ENCODE measurements at places on chromosomes 16 and 17. TPM values are rescaled to one million over a fixed set of nuclear protein-coding genes. Genes with fewer than 3 reads are reported as not detected.

DNA sequence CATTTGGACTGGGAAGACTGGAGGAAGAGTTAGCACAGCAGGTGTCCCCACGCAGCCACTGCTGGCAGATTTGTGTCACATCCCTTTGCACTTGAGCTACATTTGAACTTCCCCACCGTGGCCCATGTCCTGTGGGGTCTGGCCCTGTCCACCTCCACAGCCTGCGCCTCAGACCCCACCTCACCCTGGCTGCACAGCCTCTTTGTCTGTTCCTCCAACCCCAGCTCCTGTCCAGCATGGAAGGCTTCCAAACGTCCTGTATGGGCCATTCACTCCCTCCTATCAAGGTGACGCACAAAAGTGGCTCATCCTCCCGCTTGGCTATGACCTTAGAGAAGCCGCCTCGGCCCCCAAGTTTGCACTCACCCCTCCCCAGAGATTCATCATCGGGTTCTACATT, 200.6 kb downstream of the FOXL1 start:
- no peak overlapping the region for H3K27ac ChIP-seq
- peaks cover 6% of the 10 kb centered on the region for H3K27me3 ChIP-seq
- no peak for DNase-seq
- no peaks in the 10 kb centered on the region for H3K36me3 ChIP-seq
- H3K4me3 ChIP-seq: no peak overlapping the region

DNA sequence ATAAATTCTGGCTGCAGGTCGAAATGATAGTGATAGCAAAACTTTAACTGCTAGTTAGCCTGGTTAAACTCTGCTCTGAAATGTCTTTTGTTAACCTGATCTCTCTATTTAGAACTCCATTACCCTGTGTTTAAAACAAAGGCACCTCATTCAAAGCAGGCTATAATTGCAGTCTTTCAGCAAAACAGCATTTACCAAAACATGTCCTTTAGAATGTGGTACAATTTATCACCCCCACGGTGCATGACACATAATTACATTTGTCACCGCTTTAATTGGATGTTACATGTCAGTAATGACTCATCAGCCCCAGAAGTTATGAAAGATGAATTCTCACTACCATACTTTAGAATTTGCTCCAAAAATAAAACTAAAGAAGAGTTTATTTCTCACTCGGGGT, 295.4 kb downstream of the TOX3 start:
- no peaks in the 10 kb centered on the region for H3K4me1 ChIP-seq
- no peak overlapping the region for H3K27ac ChIP-seq
- no peaks in the 10 kb centered on the region for H3K36me3 ChIP-seq
- no peak for DNase-seq
- no peak overlapping the region for H3K4me3 ChIP-seq

DNA sequence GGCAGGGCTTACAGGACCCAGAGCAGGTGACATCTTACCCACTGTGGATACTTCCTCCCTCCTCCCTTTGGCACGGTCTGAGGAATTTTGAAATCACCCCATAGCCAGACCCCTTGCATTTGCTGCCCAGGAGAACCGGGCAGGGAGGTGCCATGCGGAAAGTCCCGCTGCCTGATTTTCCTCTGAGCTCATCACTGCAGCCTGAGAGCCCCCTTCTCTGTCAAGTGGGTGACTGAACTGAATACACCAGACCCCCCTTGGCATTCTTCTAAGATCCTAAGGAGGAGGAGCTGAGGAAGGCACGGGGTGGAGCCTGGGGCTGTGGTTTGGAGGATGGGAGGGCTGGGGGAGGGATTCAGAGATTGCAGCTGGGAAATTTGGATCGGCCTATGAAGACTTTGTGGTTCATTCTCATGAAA, 173.4 kb downstream of the RAB11FIP4 start:
- H3K4me1 ChIP-seq: peaks cover 16% of the 10 kb centered on the region
- H3K4me3 ChIP-seq: no peak overlapping the region
- no peak for DNase-seq

DNA sequence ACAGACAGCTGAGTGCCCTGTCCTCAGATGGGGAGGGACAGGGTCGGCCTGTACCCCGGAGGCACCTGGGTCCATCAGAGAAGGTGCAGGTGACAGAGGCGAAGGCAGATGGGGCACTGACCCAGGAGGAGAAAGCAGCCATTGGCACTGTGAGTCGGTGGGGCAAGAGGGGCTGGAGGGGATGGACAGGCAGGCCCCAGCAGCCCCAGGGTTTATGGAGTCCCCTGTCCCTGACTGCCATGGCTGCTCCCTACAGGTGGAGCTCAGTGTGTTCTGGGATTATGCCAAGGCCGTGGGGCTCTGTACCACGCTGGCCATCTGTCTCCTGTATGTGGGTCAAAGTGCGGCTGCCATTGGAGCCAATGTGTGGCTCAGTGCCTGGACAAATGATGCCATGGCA, 32.1 kb downstream of the ANKRD40 start:
- H3K27ac ChIP-seq: no peak overlapping the region
- peaks cover 9% of the 10 kb centered on the region for H3K27me3 ChIP-seq
- no peaks in the 10 kb centered on the region for H3K36me3 ChIP-seq
- DNase-seq: no peak
- no peak overlapping the region for H3K4me3 ChIP-seq

DNA sequence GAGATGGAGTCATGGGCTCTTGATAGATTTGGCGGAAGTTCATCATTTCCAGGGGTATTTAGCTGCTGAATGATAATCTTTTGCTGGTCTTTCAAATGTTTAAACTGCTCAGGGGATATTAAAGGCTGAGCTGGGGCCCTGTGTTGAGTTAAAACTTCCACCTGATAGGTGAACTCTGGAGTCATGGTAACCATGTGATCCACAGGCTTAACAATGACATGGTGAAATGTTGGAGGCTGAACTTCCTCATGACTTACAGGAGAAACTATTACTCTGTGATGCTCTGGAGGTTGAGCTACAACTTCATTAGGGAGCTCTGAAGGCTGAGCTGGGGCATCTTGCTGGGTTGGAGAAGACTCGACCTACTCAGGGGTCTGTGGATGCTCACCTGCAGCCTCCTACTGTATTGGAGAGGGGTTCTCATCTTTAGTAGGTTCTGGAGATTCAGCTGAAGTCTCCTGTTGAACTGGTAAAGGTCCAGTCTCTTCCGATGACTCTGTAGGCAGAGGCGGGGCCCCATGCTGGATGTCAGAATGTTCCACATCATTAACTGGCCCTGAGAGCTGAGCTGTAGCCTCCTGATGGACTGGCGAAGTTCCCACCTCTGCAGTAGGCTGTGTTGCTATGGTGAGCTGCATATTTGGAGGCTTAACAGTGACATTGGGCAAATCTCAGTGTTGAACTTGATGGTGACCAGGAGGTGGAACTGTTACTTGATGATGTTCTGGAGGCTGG, 24.2 kb downstream of the RDM1 start:
- DNase-seq: no peak
- peaks cover 2% of the 10 kb centered on the region for H3K4me1 ChIP-seq
- no peaks in the 10 kb centered on the region for H3K36me3 ChIP-seq
- H3K27me3 ChIP-seq: no peaks in the 10 kb centered on the region
- H3K27ac ChIP-seq: no peak overlapping the region

- no peak overlapping the region for H3K4me3 ChIP-seq
- peaks cover 7% of the 10 kb centered on the region for H3K27me3 ChIP-seq
- peak; percentile 57 for DNase-seq
- H3K4me1 ChIP-seq: no peaks in the 10 kb centered on the region
- H3K27ac ChIP-seq: no peak overlapping the region
Measured at GRCh38 chr17:56125830-56126819, 27.1 kb upstream of the ANKFN1 start.

GRCh38 chr16:2084895-2085625, 37.3 kb downstream of the TSC2 start:
- DNase-seq: no peak
- peaks cover 16% of the 10 kb centered on the region for H3K36me3 ChIP-seq
- no peak overlapping the region for H3K4me3 ChIP-seq
- H3K27me3 ChIP-seq: no peaks in the 10 kb centered on the region
- H3K4me1 ChIP-seq: no peaks in the 10 kb centered on the region

DNA sequence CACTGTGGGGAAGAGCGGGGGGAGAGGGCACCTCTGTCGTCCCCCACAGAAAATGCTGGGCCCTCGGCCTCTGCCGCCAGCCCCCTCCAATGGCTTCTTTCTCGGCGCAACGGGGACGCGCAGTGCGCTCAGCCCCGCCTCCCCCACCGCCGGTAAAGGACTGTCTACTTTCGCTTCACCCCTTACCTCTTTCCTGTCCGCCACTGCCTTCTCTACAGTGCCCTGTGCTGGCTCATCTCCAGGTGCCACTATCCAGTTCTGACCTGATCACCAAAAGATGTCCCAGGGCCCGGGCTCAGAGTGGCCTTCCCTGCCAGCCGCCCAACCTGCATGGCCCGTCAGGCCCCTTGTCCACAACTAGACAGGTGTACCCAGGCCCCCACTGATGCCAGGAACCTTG, 7.3 kb downstream of the ENDOV start:
- no peak for DNase-seq
- H3K4me1 ChIP-seq: peaks cover 13% of the 10 kb centered on the region
- no peaks in the 10 kb centered on the region for H3K27me3 ChIP-seq
- no peak overlapping the region for H3K4me3 ChIP-seq
- peaks cover 3% of the 10 kb centered on the region for H3K36me3 ChIP-seq

GRCh38 chr17:74599448-74599939, 7.4 kb upstream of the CD300LD start:
- no peak overlapping the region for H3K4me3 ChIP-seq
- peaks cover 14% of the 10 kb centered on the region for H3K4me1 ChIP-seq
- H3K27me3 ChIP-seq: peaks cover 38% of the 10 kb centered on the region
- no peak for DNase-seq

GRCh38 chr16:29680180-29680598, 1.2 kb downstream of the QPRT start:
- no peak for DNase-seq
- H3K27me3 ChIP-seq: no peaks in the 10 kb centered on the region
- no peaks in the 10 kb centered on the region for H3K36me3 ChIP-seq
- peak overlapping the region; percentile 80 for H3K4me3 ChIP-seq
- H3K4me1 ChIP-seq: peaks cover 20% of the 10 kb centered on the region
- H3K27ac ChIP-seq: peak overlapping the region; percentile 86

GRCh38 chr17:36550491-36551417, 6.0 kb downstream of the GGNBP2 start:
- H3K4me1 ChIP-seq: peaks cover 44% of the 10 kb centered on the region
- H3K27me3 ChIP-seq: no peaks in the 10 kb centered on the region
- H3K27ac ChIP-seq: peak overlapping the region; percentile 45
- peaks cover 46% of the 10 kb centered on the region for H3K36me3 ChIP-seq

DNA sequence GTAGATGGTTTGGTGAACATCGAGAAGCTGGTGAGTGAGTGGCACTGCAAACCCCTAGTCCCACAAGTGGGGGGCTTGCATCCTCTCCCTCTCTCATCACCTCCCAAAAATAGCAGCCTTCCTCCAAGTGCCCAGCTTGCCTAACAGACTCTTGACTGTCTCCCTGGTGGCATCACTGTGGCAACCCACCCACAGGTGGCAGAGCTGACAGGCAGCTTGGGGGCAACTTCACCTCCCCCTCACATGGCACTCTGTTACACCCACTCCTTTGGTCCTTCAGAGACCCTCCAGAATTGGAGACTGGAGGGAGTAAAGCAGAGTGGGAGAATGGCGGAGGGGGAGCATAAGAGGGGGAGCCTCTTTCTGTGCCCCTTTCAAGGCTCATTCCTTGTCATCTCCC, 15.7 kb downstream of the RAPGEFL1 start:
- DNase-seq: no peak
- no peak overlapping the region for H3K4me3 ChIP-seq
- peaks cover 8% of the 10 kb centered on the region for H3K4me1 ChIP-seq
- H3K27me3 ChIP-seq: peaks cover 6% of the 10 kb centered on the region

DNA sequence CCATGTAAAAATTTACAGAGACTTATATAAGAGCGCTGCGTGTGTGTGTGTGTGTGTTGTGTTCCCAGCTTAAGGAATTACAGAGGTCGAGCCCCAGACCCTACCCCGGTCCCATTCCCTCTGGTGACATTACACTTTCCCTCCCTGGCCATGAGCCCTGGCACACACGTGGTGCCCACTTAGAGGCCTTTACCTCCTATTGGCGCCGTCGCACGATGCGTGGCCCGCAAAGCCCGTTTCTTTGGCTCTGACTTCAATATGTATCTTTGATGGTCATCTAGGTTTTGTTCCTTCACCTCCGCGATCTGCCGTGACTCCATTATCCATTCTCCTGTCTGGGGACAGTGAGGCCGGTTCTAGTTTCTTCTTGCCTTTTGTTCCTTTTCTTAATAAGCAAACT, 96.9 kb upstream of the CHMP6 start:
- no peak for DNase-seq
- peak overlapping the region; percentile 39 for H3K27ac ChIP-seq
- no peaks in the 10 kb centered on the region for H3K27me3 ChIP-seq
- peak overlapping the region; percentile 3 for H3K4me3 ChIP-seq
- H3K36me3 ChIP-seq: peaks cover 81% of the 10 kb centered on the region
- peaks cover 77% of the 10 kb centered on the region for H3K4me1 ChIP-seq

DNA sequence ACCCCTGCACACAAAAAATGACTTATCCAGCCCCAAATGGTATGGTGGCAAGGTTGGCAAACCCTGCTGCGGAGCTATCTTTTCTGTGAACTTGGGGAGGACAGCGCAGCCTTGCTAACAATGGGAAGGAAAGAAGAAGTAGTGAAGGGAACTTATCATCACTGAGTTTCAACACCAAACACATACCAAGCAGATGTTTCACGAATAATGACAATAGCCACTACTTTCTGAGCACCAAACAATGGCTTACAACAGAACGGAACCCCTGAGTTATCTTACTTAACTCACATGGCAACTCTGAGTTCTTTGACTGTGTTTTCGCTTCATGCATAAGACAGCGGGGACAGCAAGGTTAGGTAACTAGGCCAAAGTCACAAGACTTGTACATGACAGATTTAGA, 148.9 kb downstream of the XYLT1 start:
- H3K27me3 ChIP-seq: no peaks in the 10 kb centered on the region
- H3K36me3 ChIP-seq: peaks cover 11% of the 10 kb centered on the region
- no peak for DNase-seq
- H3K27ac ChIP-seq: no peak overlapping the region

DNA sequence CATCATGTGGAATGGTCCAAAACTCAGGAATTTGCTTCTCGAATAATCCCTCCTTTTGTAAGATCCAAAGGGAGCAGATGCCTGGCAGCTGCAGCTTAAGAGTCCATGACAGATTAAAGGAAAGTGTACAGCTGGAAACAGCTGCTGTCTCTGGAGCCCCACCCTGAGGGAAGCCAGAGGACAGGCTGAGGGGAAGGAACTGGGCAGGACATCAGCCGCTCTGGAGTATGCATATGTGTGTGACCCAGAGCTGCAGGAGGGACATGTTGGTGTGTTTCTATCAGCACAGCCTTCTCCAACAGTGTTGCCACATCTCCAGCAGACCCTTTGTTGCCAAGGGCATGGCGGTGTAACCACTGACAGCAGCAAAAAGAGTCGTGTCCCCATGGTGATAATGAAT, 46.2 kb downstream of the CYB561 start:
- no peak overlapping the region for H3K27ac ChIP-seq
- no peaks in the 10 kb centered on the region for H3K36me3 ChIP-seq
- H3K4me3 ChIP-seq: no peak overlapping the region
- H3K4me1 ChIP-seq: no peaks in the 10 kb centered on the region
- DNase-seq: no peak

DPEP2 gene
- 1.7 TPM for total RNA-seq

OR4D1 gene
- total RNA-seq: 0.14 TPM

KRT24 gene
- not detected for total RNA-seq

IRX3 gene
- total RNA-seq: 0.43 TPM

ACSM2A gene
- 0.17 TPM for total RNA-seq

AATK gene
- 0.42 TPM for total RNA-seq

Data from activated CD4-positive, alpha-beta T cell treated with anti-CD3 and anti-CD28 coated beads, Interleukin-2, amount 10 ng/mL, durations not matched to agents 24 days and 14 days (primary cell).